CD4-positive, alpha-beta T cell treated with Interleukin-4 for 1 hour (primary cell): ENCODE measurements at places on chromosomes 4 and X.
A peak's percentile ranks its signal among the peaks of the same experiment; 100 is the strongest.

- no peak for DNase-seq
These were observed 44.5 kb upstream of the NDP start for GRCh38 chrX:44017676-44018075.

GRCh38 chr4:6461301-6462165 lies 10.9 kb downstream of the PPP2R2C start:
- peak; percentile 4 for DNase-seq

DNA sequence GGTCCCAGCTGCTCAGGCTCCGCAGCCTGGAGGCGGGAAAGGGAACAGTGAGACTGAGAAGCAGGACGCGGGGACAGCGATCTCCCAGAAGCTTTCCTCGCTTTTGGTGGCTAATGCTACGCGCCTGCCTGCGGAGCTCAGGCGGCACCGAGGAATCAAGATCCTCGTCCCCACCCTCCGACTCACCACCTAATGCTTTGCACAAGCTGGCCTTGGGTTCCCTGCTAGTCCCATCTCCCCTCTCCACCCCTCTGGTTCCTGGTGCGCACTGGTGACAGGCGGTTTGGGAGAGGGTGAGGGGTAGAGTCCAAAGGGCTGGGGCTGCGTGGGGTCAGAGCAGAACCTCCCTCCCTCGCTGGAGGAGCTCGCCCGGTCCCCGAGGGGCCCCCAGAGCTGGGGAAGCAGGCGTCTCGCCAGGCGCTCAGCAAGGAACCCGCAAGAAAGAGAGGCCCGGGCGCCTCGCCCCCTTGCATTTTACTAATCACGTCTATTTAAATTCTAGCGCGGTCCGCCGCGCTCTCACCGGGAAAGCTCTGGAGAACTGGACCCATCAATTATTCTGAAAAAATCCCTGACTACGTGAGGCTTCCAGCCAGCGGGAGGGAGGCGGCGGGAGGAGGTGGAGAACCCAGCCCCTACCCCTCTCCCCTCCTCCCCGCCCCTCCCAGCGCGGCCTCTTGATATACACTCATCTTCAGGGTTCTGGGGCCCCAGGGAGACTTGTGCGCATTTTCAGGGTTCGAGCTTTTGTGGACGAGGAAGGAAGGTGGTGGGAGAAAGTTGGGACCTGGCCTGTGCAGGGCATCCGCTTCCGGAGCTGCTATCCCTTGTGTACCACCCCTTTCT lies 9.1 kb downstream of the POU4F2 start:
- DNase-seq: no peak

DNA sequence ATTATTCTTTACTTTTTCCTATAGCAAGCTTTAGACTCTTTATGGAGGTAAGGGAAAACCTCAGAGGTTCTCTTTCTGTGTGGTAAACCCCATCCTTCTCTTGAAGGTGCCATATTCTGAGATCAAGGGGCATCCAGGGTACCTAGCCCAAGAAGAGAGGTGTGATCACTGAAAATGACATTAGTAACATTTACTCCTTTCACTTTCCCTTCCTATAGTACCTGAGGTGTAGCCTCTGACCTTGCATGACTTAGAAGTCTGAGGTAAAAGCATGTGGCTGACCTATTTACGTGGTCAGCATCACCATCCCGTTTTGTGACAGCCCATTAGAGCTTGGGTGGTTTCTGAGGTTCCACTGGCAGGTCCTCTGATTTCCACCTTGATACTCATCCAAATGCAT lies 25.7 kb downstream of the SGMS2 start:
- DNase-seq: no peak

DNA sequence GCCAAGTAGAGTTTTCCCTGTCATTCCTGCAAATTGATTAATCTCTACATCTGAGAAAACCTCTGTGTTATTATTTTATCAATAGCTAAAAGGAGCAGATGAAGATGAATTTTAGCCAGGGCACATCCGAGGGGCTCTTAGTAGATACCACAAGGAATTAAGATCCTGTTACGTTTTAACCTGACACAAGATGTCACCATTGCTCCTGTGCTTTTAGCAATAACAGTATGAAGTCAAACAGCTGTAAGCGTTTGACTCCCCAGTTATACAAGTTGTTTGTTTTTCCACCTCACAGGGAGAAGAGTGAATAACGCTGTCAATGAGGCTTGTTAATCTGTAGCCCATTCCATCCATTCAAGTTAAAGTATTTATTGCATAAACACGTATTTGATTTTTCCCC lies 76.0 kb upstream of the AP1S2 start:
- DNase-seq: no peak

- no peak for DNase-seq
These were observed 26.0 kb downstream of the SMARCA1 start for GRCh38 chrX:129497146-129497843.

DNA sequence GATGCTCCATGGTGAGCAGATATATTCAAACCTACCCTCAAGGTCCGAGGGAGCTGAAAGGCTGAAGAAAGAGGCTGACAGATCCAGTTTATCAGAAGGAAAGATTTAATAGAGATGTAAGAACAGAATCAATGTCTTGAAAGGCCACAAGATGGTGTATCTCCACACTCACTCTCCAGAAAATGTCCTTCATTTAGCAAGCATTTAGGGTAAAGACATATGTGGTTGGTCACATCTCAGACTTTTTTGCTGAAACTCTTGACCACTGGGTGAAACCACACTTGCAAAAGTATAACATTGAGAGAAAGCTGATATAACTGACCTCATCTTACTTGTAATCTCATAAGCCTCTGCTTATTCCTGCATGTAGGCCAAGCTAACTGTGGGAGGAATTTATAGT lies 745.8 kb upstream of the GALNTL6 start:
- no peak for DNase-seq

DNA sequence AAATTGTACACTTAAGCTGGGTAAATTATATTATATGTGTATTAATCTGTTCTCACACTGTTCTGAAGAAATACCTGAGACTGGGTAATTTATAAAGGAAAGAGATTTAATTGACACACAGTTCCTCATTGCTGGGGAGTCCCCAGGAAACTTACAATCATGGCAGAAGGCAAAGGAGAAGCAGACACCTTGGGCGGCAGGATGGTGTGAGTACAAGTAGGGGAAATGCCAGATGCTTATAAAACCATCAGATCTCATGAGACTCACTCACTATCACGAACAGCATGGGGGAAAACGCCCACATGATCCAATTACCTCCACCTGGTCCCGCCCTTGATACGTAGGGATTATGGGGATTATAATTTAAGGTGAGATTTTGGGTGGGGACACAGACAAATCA lies 34.9 kb downstream of the PDE5A start:
- DNase-seq: no peak

- no peak for DNase-seq
These were observed 20.2 kb downstream of the CLIC2 start for GRCh38 chrX:155314260-155314659.
